ENCODE measurements at places on chromosomes 4 and X.

- peak; percentile 15 for DNase-seq
Measured at GRCh38 chrX:130575831-130576389, 174.1 kb downstream of the RBMX2 start.

- no peak for DNase-seq
Measured at GRCh38 chr4:32440391-32440790, 1720.2 kb downstream of the PCDH7 start.

DNA sequence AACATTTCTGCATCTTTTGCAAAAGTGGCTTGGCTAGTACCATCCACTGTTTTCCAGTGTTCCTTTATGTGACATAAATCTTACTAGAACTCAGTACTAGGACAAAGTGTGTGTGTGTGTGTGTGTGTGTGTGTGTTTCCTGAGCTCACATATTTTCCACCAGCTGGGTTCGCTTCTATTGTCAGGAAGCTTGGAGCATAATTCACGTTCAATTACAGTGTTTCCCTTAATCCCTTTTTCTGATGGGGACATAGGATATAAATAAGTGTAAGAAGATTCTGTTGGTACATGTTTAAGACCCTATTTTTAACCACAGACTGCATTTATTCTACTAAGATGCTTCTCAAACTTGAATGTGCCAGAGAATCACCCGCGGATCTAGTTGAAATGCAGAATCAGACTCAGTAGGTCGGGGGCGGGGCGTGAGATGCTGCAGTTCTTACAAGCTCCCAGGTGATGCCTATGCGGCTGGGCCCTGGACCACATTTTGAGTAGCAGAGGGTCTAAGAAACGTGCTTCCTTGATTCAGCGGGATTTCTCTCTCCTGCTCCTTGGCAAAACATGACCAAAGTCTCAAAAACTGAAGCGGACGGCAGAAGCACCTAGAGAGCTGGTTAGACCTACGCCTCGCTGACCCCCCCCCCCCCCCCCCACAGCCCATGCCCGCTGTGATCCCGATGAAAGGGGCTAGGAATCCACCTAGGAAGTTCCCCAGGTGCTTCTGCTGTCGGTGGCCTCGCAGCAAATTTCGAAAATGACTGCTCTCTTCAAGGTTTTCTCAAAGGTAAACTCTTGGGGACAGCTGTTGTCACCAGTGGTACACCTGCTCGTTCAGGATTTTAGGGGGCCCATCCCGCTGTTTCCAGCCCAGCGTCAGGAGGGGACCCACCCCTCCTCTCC is 797 bp downstream of the CD99L2 start:
- DNase-seq = no peak

GRCh38 chr4:1541449-1542225 is 135.4 kb upstream of the NKX1-1 start:
- no peak for DNase-seq

DNA sequence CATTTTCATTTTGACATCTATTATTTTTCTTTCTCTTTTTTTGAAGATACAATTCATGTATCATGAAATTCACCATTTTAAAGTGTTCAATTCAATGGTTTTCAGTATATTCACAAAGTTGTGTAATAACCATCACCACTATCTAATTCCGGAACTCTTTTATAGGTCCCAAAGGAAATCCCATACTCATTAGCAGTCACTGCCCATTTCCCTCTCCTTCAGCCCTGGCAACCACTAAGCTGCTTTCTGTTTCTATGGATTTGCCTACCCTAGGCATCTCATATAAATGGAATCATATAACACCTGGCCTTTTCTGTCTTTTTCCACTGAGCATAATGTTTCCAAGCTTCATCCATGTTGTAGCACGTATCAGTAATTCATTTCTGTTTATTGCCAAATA is 3.2 kb upstream of the FGF2 start:
- DNase-seq = no peak

DNA sequence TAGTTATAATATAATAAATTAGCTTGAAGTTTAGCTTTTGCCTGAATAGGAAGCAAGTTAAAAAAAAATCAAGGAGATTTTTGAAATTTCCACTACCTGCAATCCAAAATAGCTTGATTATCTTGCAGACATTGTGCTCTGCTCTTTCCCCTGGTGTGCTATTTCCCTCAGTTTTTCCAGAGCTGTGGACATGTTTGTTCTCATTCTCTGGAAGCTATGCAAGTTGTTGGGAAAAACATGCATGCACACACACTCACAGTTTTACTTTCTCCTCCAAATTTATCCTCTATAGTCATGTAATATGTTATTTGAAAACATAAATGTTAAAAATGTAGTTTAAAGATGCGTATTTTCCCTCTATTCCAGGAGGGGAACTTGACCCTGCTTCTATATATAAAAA is 225.8 kb upstream of the ARSJ start:
- peak; percentile 11 for DNase-seq

GRCh38 chr4:15322006-15322405 is 105.8 kb upstream of the C1QTNF7 start:
- no peak for DNase-seq

GRCh38 chr4:63717384-63717783 is 691.9 kb downstream of the TECRL start:
- DNase-seq = peak; percentile 5

GRCh38 chrX:39875834-39876628 is 221.7 kb downstream of the BCOR start:
- DNase-seq = no peak

DNA sequence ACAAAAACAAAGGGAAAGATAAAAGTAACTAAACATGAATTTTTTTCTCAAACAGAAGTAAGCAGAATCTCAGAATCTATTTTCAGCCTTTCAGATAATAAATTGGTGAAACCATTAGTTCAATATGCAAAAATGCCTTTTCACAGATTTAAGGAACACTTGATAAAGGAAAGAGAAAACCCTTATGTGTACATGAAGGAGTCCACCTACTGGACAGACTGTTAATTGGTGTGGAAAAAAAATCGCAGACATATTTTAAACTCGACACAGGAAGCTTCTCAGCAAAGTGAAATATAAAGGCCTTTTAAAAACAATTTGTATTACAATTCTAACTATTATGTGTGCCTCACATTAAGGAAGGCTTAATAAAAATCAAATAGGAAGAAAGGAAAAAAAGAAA is 22.3 kb downstream of the COX7B2 start:
- no peak for DNase-seq

DNA sequence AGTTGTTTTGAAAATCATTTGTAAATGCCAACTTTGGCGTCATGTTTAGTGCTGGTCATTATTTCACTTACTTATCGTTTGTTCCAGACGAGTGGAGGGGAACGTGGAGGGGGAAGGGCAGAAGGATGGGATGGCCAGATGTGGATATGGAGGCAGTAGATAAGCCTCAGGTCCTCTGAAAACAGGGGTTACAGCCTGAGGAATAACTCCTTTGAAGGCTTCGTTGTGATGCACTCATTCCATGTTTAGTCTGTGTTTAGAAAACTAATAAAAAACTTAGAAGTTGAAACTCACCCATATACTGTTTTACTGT is 1.1 kb downstream of the MOB1B start:
- no peak for DNase-seq

DNA sequence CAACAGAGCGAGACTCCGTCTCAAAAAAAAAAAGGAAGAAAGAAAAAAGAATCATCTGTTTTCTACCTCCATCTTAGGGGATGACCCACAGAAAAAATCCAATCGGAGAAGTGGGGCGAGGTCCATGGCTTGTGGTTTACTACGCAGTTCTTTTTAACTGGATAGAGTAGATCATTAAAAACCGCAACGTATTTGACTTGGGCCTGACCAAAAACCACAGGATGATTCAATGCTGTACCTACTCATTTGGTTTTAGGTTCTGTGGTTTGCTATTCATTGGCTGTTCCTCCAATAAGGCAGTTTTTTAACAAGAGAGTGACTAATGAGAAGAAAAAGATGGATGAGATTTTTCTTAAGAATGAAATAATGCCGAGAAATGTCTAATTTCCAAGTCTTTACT is 83.7 kb downstream of the FREM3 start:
- DNase-seq = no peak

DNA sequence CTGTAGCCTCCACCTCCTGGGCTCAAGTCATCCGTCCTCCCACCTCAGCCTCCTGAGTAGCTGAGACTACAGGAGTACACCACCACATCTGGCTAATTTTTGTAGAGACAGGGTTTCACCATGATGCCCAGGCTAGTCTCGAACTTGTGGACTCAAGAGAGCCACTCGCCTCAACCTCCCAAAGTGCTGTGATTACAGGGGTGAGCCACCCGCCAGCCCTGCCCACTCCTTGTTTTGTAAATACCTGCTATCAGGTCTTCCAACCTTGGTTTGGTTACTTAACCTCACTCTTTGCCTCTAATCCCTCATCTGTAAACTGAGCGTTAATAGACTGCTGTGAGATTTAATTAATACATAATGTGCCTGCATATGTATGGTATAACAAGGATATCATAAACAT is 803 bp downstream of the CNGA1 start:
- no peak for DNase-seq

- no peak for DNase-seq
Measured at GRCh38 chrX:6910218-6910617, 237.3 kb upstream of the STS start.

GRCh38 chrX:105375816-105376215 is 155.3 kb upstream of the TEX13A start:
- no peak for DNase-seq

- no peak for DNase-seq
Measured at GRCh38 chrX:68115371-68115770, 317.9 kb downstream of the OPHN1 start.

- DNase-seq = no peak
Measured at GRCh38 chrX:1535241-1536041, 1.5 kb downstream of the P2RY8 start.

DNA sequence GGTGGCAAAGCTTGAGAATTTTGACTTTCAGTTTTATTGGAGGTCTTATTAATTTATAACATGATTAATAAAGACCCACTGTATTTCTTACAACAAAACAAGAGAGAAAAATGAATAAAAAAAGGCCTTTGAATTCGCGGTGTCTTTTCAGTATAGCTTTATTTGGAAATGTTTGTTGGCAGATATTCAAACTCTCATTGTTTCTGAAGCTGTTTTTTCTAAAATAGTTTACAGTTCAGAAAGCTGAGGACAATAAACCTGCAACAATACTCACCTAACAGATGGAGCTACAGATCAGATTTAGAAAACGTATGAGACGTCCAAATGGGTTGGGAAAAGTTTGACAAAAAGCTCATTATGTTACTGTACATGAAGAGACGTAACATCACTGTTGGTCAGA is 2.4 kb upstream of the SPARCL1 start:
- DNase-seq = no peak

DNA sequence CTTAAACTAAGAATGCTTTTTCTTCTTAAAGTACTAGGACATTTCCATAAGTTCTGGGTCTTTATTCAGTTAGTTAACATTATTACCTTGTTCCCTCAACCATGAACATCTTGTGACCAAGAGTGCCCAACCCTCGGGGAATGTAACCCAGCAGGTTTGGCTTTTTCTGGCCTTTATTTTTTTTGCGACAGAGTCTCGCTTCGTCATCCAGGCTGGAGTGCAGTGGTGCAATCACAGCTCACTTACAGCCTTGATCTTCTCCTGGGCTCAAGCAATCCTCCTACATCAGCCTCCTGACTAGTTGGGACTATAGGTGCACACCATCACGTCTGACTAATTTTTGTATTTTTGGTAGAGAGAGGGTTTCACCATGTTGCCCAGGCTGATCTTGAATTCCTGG is 65.1 kb downstream of the USP11 start:
- no peak for DNase-seq

DNA sequence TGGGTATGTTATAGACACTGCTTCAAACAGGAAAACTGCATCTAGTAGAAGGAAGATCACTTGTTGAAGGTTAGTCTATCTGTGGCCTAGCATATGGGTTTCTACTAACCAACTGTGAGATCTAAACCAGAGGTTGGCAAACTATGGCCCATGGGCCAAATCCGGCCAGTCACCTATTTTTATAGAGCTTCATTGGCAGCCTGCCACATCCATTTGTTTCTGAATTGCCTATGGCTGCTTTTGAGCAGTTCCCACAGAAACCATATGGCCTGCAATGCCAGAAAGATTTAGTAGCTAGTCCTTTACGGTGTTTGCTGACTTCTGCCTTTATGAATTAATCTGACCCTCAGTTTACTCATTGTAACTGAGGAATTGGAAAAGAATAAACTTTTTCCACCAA is 71.1 kb downstream of the MID1 start:
- DNase-seq = no peak

GRCh38 chr4:70251250-70251944 is 9.0 kb downstream of the CSN3 start:
- no peak for DNase-seq

DNA sequence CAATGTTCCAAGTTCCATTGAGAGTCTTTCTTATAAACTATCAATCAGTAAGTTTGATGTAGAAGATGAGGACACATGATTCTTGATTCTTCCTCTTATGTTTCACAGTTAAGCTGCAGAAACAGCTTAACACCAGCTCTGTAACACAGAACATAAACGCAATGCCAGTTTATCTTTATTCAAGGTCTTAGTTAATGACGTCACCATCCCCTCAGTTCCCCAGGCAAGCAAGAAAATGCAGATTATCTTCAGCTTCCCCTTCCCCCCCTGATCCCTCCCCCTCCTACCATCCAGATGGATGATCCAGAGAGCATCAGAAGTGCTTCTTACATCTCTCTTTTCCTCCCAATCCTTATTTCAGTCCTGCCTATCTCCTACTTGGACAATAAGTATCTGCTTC is 4.4 kb upstream of the SH3RF1 start:
- no peak for DNase-seq

GRCh38 chr4:36256398-36256891 is 12.1 kb upstream of the ARAP2 start:
- DNase-seq = peak; percentile 32

DNA sequence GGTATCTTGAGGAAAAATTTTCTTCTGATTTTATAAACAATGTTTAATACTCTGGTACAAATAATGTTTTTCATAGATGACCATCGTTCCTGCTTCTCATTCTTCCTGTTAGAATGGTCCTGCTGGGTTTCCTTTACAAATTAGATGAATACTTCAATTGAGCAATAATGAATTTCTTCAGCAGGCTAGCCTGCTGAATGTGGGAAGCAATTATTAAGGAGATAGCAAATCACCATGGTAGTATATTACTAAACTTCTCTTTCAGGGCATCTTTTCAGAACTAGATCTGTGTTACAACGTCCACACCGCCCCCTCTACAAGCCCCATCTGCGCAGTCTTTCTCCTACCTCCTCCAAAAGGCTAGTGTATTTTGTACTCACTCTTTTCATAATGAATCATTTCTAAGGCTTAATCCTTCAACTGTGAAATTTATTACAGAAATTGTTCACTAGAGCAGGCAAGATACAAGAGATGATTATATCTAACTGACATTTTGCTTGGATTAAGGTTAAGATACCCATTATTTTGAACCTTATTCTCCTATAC is 38.4 kb downstream of the GPRIN3 start:
- DNase-seq = no peak

- DNase-seq = no peak
Measured at GRCh38 chr4:157838366-157838765, 334.5 kb downstream of the GASK1B start.
